NCI-H1105 (cell line): ENCODE measurements at places on chromosomes 1 and 21.

DNA sequence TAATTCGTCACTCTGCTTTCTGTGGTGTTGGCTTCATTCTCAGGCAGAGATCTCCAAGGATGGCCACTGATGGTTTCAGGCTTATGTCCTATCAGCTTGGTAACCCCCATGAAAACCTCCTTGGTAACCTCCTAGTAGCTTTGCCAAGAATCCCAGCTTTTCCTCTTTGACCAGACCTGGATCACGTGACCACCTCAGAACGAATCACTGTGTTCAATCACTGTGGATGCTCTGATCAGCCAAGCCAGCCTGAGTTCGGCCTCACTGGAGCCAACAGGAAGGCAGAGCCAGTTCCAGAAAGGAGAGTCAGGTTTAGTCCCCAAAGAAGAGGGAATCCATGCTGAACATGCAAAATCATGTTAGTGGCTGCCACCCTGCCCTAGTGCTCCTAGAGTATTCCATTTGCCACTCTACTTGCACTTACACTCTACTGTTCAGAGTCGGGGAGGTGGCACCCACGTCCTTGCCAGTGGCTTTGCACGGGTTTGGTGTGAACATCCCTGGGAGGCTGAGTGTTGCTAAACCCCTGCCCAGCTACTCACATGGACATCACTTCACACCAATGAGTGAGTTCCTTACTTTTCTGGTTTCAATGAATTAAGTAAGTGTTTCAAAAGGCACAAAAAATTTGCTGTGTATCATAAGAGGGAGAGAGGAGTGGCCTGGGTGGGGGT is 33.5 kb upstream of the SSBP3 start:
- DNase-seq, result no peak

DNA sequence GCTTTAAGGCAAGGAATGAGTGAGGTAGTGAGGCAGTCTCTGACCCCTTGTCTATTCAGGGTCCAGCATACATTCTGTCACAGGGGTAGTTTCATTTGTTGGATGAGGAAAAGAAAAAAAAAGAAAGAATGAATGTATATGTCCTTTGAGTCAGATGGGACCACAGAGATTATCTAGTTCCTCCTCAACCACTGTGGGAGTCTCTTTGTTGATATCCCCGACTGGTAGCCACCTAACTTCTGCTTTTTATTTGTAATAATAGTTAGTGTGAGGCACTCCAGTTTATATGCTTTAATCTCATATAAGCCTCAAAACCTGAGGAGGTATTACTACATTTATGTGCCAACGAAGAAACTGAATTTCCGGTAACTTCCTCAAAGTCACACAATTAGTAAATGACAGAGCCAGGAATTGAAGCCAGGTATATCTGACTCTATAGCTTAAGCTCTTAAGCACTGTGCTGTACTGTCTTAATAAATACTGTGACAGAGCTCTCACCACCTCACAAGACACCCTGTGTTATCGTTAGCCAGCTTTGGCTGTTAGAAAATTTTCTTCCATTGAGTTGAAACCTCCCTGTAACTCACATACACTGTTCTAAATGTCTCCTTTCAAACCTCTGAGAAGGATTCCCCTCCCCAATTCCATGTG is 82.2 kb downstream of the MDM4 start:
- no peak for DNase-seq

GRCh38 chr1:73161418-73161817 is 879.1 kb upstream of the NEGR1 start:
- DNase-seq, result no peak

DNA sequence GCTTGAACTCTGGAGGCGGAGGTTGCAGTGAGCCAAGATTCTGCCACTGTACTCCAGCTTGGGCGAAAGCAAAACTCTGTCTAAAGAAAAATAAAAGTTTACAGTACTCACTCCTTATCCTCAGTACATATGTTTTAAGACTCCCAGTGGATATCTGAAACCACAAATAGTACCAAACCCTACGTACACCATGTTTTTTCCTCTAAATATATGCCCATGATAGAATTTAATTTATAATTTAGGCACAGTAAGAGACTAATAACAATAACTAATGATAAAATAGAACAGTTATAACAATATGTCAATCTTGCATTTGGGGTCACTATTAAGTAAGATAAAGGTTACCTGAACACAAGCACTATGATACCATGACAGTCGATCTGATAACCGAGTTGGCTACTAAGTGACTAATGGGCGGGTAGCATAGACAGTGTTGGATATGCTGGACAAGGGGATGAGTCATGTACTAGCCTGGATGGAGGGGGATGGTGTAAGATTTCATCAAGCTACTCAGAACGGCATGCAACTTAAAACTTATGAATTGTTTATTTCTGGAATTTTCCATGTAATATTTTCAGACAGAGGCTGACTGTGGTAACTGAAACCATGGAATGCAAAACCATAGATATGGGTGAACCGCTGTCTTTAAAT is 43.7 kb downstream of the ST7L start:
- no peak for DNase-seq

DNA sequence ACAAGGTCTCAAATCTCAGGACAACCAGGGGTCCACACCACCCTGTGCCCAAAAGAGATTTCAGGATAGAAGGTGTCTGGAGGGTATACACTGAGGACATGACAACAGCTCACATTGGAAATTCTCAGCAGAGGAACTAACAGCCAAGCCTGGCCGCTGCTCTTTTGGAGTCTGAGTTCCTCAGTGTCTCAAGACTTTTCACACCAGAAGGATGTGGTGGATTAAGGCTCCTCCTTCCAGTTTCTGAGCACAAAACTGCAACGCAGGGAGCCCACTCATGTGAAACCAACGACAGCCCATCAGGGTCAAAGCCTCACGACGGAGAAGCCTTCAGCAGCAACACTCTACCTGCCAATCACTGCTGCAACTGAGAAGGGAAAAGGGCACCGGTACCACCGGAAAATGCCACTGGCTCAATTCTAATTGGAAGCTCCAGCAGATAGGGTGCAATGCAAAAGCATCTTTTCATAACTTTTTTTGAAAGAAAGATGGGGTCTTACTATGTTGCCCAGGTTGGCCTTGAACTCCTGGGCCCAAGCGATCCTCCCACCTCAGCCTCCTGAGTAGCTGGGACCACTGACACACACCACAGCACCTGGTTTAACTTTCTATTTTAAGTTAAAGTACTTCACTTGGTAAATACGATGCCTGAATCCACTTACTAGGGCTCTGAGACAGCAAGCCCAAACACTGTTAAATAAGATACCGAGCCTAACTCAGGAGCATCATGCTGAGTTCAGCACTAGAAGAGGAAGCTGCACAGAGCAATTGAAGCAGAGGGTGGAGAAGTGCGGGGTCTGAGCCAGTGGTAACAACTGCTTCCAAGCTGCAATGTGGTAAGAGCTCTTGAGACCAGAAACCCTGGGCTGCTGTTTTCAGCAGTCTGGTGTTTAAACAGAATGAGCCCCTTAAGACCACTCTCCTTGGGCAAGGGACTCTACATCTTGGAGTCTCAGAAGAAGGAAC is 7.8 kb downstream of the CAPZB start:
- no peak for DNase-seq

GRCh38 chr1:204996981-204997380 is 46.0 kb upstream of the CNTN2 start:
- no peak for DNase-seq

DNA sequence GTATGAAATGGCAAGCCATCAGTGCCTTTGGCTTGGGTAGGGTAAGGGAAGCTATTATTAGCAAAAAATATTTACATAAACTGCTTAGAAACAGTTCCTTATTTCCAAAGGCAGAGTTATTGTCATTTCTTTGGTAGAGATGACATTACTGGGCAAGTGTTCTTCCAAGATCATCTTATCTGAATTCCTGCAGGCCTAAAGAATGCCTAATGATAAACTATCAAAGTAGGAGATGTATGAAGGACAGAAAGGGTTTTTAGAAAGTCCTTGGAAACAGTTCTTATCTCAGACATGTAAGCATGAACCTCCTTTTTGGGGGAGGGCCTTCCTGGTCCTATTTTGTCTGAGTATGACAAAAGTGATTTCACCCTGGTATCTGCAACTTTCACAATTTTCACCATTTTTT is 5.1 kb upstream of the FRRS1 start:
- DNase-seq, result no peak

- DNase-seq, result no peak
These were observed 282.2 kb downstream of the RRAGC start for GRCh38 chr1:38577385-38577784.

GRCh38 chr1:156623946-156624813 is 5.0 kb downstream of the HAPLN2 start:
- peak; percentile 45 for DNase-seq

GRCh38 chr1:28606771-28607170 is 14.7 kb downstream of the RAB42 start:
- no peak for DNase-seq

DNA sequence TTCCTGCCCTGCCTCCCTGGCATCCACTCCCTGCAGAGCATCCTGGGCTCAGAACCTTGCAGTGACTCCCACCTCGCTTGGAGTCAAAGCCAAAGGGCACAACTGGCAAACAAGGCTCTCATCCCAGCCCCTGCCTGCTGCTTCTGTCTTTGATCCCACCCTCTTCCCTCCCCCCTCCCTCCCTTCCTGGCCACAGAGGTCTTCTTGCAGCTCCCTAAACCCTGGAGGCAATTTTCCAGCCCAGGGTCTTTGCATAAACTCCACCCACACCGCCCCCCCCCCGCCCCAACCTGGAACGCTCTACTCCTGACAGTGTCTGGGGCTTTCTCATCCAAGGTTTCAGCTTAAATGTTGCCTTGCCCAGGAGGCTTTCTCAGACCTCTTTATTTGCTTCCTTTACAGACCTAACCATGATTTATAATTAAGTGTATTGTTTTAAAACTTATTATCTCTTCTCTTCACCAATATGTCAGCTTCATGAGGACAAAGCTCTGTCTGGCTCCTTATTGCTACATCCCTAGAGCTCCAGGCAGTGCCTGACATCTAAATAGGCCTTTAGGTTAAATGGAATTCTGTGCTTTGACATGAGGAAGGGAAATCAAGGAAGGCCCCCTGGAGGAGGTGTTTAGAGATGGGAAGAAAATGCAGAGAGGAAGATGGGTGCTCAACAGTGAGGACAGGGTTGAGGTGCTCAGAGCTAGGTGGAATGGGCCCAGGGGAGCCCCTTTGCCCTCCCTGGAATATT is 37.7 kb upstream of the PADI1 start:
- DNase-seq, result no peak

- DNase-seq, result no peak
These were observed 99.4 kb upstream of the C1orf87 start for GRCh38 chr1:60173006-60173405.

DNA sequence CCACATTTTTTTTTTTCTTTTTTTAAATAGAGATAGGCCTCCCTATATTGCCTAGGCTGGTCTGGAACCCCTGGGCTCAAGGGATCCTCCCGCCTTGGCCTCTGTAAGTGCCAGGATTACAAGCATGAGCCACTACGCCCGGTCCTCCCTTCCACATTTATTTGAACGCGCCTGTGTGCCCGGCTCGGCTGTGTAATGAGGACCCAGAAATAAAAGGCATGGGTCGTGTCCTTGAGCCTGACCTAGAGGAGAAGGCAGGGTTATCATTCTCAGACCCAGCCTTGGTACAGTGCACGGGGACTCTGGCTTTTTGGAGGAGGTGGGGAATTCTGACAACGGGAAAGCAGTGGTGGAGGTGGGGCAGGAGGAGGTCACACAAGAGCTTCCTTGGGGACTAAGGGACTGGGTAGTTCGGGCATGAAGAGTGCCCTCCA is 841 bp downstream of the CENPF start:
- DNase-seq, result no peak

- DNase-seq, result no peak
These were observed 416.6 kb upstream of the RUNX1 start for GRCh38 chr21:35465741-35466140.

DNA sequence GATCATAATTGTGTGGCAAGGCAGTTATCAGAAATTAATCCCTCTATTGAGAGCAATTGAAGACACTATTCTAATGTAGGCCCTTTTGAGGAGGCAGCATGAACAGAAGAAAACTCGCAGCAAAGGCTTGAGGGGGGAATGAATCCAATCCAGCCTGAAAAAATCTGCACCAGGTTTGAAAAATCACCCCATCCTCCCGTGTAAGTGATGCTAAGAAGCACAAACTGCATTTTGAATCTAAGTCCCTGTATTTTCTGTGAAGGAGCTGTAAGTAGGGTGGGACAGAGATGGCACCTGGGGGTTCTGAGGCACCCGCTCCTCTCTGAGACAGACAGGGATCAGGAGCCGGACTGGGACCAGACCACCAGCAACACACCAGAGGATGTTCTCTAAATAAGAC is at the start of gene CRB1:
CRB1 (plus strand) TSS at position 241 of the 400 bp plus-strand sequence. CDS start 161 bp downstream, outside the sequence.
- DNase-seq, result peak; percentile 7

GRCh38 chr1:216606047-216606637 is 117.1 kb downstream of the ESRRG start:
- no peak for DNase-seq

DNA sequence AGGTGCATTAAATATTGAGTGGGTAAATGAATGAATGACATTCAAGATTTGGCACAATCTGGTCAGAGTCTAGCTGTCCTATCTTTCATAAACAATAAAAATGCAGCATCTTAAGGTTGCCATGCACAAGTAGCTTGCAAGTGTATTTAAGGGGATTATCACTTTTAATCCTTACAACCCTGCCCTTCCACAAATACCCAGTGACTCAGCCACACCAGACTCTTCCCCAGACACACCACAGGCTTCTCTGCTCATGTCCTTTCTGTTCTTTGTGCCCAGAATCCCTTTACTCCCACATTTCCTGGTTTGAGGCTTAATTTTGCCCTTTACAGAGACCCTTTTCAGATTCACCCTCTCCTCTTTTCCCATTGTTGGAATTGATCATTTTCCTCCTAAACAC is 59.8 kb downstream of the KIRREL1 start:
- no peak for DNase-seq

DNA sequence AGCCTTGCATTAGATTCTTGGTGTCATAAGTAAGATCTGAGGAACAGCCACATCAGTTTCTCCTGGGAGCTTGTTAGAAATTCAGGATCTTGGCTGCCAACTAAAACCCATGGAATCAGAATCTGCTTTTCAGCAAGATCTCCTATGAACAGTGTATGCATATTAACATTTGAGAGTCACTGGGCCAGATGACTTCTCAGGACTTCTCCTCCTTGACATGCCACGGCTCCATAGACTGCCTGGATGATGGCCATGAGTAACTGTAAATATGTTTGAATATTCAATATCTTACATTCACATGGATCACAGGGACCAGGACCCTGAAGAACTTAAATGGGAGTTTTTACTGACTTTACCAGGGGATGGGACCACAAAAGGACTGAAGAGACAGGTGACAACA is 148.0 kb downstream of the HHAT start:
- DNase-seq, result no peak

- DNase-seq, result no peak
These were observed 444.0 kb downstream of the NPHP4 start for GRCh38 chr1:5548266-5548665.

GRCh38 chr21:42460391-42461184 is 35.4 kb downstream of the RSPH1 start:
- DNase-seq, result peak; percentile 88

DNA sequence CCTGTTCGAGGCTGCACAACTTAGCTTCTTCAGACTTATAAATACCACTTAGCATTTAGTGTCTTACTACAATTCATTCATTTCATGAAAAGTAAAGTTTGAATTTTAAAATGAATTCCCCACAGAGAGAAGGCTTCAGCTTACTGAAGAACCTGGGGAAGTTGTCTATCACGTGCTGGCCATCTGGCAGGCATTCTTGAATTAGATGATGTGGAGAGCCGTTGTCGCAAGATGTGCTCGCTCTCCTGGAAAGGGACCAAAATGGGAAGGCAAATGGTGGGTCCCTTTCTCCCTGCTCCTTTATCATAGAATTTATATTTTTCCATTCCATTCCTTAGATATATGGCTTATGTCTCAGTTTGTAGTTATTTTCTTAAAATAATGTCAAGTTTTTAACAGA is 90.5 kb downstream of the CD247 start:
- DNase-seq, result no peak
